ENCODE measurements at places on chromosomes 4 and X.

- DNase-seq: no peak
Measured at GRCh38 chrX:7091923-7092322, 55.6 kb upstream of the STS start.

DNA sequence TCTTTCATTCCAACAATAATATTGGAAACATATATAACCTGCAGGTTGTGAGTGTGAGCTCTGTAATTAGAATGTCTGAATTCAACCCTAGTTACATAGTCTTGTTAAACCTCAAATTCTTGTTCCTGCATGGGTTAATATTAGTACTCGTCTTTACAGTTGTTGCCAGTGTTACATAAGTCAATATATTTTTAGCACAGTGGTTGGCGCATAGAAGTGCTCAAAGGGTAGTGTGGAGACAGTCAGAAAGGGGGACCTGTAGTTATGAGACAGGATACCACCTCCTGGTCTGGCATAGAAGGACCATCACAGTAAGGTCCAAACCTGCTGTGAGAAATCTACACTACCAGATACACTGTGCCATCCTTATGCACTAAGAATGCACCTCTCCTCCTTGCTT lies 1045.9 kb upstream of the SLIT2 start:
- no peak for DNase-seq

- no peak for DNase-seq
Measured at GRCh38 chr4:152352215-152352614, 183.7 kb downstream of the FBXW7 start.

DNA sequence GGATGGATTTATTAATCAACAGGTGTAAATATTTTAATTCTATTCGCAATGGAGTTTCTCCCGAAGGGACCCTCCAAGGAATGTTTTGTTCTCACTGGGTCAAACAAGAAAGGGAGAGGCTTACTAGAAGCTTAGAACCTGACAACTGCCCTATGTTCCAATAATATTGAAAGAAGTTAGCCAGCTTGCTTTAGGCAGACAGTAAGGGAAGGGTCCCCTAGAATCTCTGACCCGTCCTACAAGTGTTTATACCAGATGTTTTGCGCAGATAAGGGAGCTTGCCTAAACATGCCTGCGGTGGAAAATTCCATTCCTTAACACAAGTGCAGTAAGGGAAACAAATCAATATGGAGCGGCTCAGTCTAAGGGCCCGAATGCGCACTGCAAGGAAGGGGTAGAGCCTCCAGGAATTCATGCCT lies 17.7 kb downstream of the IL21 start:
- DNase-seq: no peak

GRCh38 chr4:113355550-113356371 lies 306.3 kb downstream of the ANK2 start:
- DNase-seq: peak; percentile 97

DNA sequence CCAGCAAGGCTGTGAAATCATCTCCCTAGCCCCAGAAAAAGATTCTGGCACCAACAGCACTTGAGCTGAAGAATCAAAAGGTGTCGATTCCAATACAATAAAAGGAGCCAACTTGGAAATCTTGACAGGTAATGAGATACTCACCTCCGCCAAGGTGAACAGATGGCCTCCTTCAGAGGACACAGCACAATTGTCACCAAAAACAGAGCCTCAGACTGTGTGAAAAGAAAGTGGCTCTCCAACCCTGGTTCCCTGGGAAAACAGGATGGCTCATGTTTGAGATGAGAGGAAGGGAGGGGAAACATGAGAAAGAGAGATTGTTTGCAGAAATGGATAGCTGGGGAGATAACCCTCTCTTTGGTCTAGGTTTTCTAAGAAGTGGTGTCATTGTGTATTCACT lies 168.9 kb downstream of the HS3ST1 start:
- DNase-seq: no peak

Measured in Kasumi-1 (cell line).